A549 treated with CORT108297 at 1 μM for 4 hours (cell line): ENCODE measurements at places on chromosomes 4 and X. TPM values are rescaled to one million over a fixed set of nuclear protein-coding genes. Genes with fewer than 3 reads are reported as not detected.

NDST4 gene
- not detected in 5 replicates for total RNA-seq

TEX11 gene
- not detected in 5 replicates for total RNA-seq

SHOX gene
- total RNA-seq = not detected in 5 replicates

TLR10 gene
- total RNA-seq = 0.03 to 0.07 TPM (median 0.04 TPM) in 4 of 5 replicates, not detected in the other

USP17L22 gene
- total RNA-seq = not detected in 5 replicates
